ENCODE measurements at places on chromosomes 6 and 20. TPM values are rescaled to one million over a fixed set of nuclear protein-coding genes. Genes with fewer than 3 reads are reported as not detected.
A peak's percentile ranks its signal among the peaks of the same experiment; 100 is the strongest.

Gene MAFB
- 22.8 TPM for total RNA-seq

Gene C20orf141
- total RNA-seq = not detected

Gene CLPSL2
- not detected for total RNA-seq

Gene IP6K3
- total RNA-seq = 10.0 TPM

Gene SLC52A3
- 1.4 TPM for total RNA-seq

Gene GCM1
- not detected for total RNA-seq

Gene LTA
- not detected for total RNA-seq

Gene ULBP3
- 1.4 TPM for total RNA-seq

Gene DEFB115
- total RNA-seq = not detected

Gene MAPK13
- total RNA-seq = 2.7 TPM

DNA sequence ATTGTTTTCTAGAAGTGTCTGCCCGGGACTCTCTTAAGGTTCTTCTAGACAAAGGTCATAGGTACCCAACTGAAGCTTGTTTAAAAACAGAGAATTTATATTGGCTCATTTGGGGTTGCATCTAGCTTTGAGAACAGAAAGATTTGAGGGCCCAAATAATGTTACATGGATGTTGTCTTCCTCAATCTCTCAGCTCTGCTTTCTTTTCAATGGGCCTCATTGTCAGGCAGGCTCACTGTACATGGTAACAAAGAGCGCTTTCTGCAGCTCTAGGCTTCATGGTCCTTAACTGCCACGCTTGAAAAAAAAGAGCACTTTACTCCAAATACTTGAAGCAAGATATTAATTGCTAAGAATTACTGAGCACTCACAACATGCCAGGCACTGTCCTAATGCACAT is 22.2 kb downstream of the NHLRC1 start:
- DNase-seq = no peak

DNA sequence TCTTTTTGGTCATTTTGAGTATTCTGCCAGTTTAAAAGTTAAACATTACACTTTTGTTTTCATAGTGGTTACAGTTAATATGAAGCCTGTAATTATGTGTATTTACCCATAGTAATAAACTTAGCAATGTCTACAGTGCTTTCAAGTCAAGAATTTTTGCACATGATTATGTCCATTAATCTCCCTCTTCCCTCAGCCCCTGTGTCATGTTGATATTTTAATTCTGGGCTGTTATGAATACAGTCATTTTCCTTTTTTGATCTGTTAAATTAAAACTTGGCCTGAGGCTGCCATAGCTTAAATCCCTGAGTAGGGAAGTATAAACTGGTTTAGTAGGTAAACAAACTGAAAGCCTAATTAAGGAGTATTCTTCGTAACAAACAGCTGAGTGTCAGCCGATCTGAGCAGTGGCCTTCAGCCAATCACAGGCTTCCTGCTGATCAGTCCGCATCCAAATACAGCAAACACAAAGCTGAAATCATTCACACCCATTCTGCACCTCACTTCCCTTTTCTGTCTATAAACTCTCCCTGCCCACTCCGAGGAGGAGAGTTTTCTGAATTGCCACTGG is 9.5 kb upstream of the SFT2D1 start:
- DNase-seq = peak; percentile 47

DNA sequence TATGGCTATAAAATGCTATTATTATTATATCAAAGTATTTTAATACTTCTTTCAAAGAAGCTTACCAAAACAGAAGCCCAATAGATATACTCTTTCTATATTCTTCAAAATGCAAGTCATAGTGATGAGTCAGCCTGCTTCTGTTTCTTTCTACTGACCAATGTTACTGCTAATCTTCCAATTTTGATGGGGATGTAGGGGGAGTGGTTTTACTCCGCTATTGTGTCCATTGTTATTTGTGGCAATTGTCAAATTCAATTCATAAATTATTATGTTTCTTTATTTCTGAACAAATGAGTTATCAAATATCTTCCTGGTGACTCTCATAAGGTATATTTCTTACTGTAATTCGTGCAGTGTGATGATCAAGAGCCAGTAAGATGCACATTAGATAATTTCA is 221.5 kb upstream of the DEFB112 start:
- no peak for DNase-seq

GRCh38 chr6:157861814-157862213 is 38.8 kb downstream of the SNX9 start:
- no peak for DNase-seq

DNA sequence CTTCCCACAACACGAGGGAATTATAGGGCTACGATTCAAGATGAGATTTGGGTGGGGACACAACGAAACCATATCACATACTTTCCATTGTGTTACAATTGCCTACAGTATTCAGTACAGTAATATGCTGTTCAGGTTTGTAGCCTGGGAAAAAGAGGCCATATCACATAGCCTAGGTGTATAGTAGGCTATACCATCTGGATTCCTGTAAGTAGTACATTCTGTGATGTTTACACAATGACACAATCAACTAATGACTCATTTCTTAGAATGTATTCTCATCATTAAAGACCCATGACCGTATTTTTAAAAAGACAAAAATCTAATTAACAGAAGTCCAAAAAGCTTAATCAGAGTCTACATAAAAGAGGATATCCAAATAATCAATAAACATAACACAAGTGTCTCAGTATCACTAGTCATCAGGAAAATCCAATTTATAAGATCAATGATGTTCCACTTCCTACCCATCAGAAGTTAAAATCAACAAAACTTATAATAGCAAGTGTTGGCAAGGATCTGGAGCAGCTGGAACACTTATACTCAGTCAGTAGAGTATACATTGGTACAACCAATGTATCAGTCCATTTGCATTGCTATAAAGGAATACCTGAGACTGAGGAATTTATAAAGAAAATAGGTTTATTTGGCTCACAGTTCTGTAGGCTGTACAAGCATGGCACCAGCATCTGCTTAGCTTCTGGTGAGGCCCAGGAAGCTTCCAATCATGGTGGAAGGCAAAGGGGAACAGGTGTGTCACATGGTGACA is 215.9 kb downstream of the CLVS2 start:
- no peak for DNase-seq

DNA sequence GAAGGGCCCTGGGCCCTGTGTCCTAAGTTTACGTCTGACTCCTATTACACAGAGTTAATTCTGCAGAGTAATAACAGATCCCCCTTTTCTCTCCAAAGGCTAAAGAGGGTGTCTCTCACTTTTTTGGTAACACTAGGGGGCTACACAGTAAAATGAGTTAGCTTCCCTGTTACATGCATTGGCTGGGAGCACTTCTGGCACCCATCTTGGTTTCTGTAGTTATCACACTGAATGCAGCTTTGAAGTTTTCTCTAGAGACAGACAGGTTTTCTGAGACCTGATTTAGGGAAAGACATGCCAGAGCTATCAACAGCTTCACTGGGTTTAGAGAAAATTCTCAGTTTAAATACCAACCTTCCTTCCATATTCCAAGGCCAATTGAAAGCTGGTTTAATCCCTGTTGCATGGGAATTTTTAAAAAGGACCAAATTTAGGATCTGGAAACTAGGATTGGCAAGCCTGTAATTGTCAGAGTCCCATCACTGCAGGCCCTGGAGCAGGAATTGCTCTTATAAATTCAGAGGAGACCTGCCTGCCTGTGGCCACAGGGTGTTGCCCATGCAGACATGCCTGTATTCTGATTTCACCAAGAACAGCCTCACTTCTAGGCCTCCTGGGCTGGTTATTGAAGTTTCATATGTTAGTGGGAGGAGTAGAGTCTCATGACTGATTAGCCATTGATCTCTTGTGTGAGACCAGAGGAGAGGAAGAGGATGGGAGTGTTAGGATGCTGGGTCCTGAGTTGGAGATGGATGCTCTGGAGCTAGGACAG is 29.4 kb downstream of the RNF8 start:
- DNase-seq = no peak

- DNase-seq = no peak
Measured at GRCh38 chr6:109653264-109653663, 37.7 kb downstream of the AK9 start.

GRCh38 chr20:17875981-17876385 is 92.6 kb downstream of the SNX5 start:
- no peak for DNase-seq

GRCh38 chr20:20608041-20608440 is 104.4 kb downstream of the RALGAPA2 start:
- DNase-seq = no peak

GRCh38 chr6:166751051-166751595 is 124.1 kb upstream of the RPS6KA2 start:
- no peak for DNase-seq

DNA sequence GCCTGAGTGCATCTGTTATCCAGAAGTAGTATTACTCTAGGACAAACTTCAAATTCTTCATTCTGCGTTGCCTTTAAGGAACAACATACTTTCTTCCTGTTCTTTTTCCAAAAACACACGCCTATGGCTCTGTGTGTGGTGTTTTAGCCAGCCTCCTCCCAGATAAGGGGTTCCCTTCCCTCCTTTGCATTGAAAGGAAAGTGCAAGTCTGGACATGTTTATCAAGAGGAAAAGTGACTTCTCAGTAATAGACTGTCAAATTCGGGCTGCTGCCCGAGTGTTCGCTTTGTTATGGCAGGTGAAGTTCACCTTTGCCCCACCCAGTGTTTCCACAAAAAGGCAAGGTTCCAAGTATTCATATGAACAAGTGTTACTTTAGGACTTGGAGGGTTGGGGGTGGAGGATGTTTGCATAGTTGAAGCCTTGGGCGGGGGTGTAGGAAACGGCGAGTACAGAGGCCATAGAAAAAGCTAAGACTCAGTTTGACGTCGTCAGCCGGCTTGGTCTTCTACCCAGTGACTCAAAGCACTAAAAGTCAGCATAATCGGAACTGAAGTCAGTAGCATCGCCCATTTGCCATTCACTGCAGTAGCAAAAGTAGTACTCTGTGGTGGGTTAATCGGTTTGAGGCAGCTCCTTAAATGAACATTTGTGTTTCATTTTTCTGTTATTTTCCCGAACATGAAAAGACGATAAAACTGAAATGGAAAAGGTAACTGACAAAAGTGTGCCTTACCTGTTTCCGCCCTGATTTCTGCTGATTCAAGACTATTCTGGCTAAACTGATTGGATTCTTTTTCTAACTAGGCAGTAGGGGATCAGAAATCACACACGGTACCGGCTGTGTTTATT is 12.5 kb downstream of the PRDM1 start:
- no peak for DNase-seq

GRCh38 chr20:61994546-61994945 is 71.1 kb downstream of the TAF4 start:
- peak; percentile 4 for DNase-seq

GRCh38 chr6:90444160-90444714 is 142.6 kb downstream of the MAP3K7 start:
- no peak for DNase-seq

DNA sequence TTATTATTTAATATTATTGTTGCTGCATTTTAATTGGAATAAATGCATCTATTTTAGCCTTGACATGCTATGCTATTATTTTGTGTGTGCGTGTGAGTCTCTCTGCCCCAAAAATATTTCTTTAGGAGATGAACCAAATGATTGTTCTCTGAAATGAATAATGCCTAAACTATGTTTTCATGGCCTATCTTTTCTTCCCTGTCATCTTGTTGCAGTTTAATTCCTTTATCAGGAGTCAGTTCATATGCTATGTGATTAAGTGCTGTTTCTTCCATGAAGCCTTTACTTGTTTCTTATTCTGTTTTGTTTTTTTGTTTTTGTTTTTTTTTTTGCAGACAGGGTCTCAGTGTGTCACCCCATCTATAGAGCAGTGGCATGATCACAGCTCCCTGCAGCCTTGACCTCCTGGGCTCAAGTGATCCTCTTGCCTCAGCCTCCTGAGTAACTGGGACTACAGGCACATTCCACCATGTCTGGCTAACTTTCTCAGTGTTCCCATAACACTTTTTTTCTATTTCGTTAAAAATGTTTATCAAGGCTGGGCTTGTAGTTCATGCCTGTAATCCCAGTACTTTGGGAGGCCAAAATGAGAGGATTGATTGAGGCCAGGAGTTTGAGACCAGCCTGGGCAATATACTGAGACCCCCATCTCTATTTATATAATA is 25.7 kb downstream of the TPX2 start:
- no peak for DNase-seq

DNA sequence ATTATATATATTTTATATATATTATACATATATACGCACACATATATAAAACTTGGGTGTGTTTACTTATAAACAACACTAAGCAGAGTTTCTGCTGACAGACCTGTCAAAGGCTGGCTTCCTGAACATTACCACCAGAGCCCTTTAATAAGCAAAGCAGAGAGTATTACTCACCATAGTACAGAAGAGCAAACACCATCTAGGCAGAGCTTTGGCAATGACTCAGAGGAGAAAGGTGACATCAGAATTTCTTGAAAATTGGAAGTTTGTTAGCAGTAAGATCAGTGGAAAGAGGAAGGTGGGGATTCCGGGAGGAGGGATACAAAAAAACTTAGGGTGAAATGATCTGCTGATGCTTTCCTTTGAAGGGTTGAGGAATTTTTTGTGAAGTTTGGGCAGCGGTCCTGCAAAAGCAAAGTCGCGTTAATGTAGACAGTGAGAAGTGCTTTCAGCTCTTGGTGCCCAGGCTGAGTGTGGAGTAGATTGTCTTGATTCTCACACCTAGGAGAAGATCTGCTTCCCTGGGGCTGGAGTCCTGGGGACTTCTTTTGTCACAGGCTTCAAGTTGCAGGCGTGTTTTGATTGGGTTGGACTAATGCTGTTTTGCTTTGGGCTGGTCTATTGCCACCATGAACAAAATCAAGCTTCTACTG is 109.6 kb upstream of the BACH2 start:
- no peak for DNase-seq

DNA sequence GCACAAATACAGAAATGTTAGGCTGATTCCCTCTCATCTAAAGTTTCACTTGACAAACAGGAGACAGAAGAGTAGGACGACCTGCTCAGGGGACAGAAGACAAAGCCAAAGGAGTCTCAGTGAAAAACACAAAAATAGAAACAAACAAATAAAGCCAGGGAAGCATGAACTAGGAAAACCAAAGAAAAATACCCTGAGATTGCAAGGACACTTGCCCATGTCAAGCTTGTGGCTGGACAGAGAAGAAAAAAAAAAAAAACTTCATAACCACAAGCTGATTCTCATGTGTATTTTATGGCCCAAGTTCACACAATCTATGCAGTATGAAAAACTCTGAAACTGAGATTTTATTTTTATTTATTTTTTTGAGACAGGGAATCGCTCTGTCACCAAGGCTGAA is 85.6 kb upstream of the BEND6 start:
- DNase-seq = no peak

- no peak for DNase-seq
Measured at GRCh38 chr6:6683969-6684833, 95.7 kb downstream of the LY86 start.

GRCh38 chr6:388202-388903 is 3.2 kb upstream of the IRF4 start:
- peak; percentile 50 for DNase-seq

GRCh38 chr20:45835825-45836224 is 2.2 kb downstream of the SNX21 start:
- DNase-seq = peak; percentile 85

- DNase-seq = no peak
Measured at GRCh38 chr20:23005776-23006175, 29.3 kb upstream of the SSTR4 start.
